Ovary (tissue), 10 donors: ENCODE measurements at places on chromosomes 7 and 10. TPM values are rescaled to one million over a fixed set of nuclear protein-coding genes. Genes with fewer than 3 reads are reported as not detected.

DNA sequence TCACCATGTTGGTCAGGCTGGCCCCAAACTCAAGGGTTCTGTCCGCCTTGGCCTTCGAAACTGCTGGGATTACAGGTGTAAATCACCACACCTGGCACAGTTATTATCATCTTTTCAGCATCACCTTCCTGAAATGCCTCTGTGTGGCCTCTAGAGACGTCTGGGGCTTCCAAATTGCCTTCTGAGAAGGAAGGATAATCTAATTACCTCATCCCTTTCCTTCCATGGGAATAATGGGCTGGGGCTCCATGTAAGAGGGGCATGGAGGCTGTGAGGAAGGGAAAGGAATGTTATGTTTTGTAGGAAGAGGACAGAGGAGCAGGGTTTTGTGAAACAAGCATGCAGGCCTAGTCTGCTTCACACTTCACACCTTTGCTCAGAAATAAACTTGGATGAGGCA, 22.2 kb upstream of the PODXL start:
- no peaks in the 10 kb centered on the region for H3K27me3 ChIP-seq
- no peaks in the 10 kb centered on the region for H3K4me1 ChIP-seq
- H3K36me3 ChIP-seq = no peaks in the 10 kb centered on the region
- DNase-seq = no peak
- no peak overlapping the region for H3K27ac ChIP-seq

DNA sequence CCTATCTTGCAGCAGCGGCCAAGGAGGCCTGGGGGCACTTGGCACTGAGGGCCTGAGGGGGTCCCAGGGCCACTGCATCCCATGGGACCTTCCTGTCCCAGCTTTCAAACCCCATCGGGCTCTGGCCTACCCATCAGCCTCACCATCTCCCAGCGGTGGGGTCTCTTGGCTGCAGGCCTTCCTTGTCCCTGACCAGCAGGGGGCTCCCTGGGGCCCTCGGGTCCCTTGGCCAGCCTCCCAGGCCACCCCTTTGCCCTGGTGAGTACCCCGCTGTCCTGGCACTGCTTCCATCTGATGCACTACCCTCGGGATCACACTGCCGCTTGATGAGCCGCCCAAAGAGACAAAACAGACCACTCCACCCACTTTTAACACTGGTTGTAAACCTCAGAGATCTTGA, 43.5 kb downstream of the YKT6 start:
- no peak overlapping the region for H3K27ac ChIP-seq
- no peaks in the 10 kb centered on the region for H3K27me3 ChIP-seq
- H3K4me1 ChIP-seq = no peaks in the 10 kb centered on the region
- no peaks in the 10 kb centered on the region for H3K36me3 ChIP-seq
- no peak overlapping the region for H3K4me3 ChIP-seq
- no peak for DNase-seq

DNA sequence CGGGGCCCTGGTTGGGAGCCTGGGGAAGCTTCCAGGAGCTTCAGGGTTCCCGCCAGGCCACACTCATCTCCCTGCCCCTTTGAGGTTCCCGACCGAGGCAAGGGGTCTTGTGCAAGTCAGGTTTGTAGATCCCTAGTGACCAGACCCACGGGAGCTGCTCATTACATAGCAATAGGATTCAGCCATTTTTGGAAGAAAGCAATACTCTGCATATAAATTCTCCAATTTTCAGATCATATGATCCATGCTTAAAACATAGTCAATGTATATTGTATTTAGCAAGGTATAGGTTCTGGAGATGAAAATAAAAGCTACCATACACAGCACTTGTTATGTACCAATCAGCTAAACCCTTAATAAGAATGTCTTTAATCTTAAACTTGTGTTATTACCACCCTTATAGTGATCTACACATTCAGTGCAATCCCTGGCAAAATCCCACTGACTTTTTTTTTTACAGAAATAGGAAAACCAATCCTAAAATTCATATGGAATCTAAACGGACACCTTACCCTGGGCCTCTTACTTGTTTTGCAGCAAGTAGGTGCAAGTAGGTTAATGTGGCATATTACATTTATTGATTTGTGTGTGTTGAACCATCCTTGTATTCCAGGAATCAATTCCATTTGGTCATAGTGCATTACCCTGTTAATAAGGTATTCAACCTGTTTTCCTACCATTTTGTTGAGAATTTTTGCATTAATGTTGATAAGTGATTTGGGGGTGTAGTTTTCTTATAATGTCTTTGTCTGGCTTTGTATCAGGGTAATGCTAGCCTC, 13.8 kb upstream of the FKBP9 start:
- peaks cover 1% of the 10 kb centered on the region for H3K4me1 ChIP-seq
- DNase-seq = no peak
- H3K27ac ChIP-seq = no peak overlapping the region
- H3K4me3 ChIP-seq = peak overlapping the region; percentile 71
- no peaks in the 10 kb centered on the region for H3K27me3 ChIP-seq

DNA sequence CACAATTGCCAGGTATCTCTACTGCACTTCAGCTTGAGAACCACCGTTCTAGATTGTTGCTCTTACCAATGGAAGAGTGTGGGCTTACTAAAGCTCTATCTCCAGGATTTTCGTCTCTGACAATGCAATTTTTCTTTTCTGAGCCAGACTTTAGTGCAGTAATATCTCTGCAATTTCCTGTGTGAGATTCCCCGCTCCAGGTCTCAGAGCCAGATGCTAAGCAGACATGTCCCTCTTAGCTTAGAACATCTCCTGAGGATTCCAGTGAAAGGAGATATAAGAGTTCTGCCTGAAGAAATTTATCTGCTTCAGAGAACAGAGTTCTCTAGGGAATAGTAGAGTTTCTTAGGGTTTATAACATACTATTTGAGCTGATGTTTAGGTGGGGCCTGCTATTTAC, 82.0 kb downstream of the SND1 start:
- H3K36me3 ChIP-seq = no peaks in the 10 kb centered on the region
- no peak overlapping the region for H3K4me3 ChIP-seq
- no peaks in the 10 kb centered on the region for H3K4me1 ChIP-seq
- DNase-seq = no peak
- H3K27ac ChIP-seq = no peak overlapping the region

DNA sequence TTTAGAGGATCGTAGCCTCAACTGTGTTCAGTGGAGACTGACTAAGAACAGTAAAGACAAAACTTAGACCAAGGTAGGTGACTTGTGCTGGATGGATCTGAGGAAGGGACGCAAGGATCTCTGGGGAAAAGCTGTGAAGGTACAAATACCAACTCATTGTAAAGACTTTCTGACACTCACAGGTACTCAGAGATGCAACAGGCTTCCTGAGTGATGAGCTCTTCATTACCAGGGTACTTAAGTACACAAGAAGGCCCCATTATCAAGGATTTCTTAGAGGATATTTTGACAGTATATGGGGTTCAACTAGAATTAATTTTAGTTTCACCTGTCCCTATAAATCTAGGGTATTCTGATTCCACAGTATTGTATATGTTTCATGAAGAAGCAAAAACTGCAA, 440.7 kb downstream of the PLXDC2 start:
- H3K27ac ChIP-seq = no peak overlapping the region
- H3K36me3 ChIP-seq = no peaks in the 10 kb centered on the region
- no peak overlapping the region for H3K4me3 ChIP-seq
- H3K27me3 ChIP-seq = no peaks in the 10 kb centered on the region
- H3K4me1 ChIP-seq = peaks cover 3% of the 10 kb centered on the region
- no peak for DNase-seq

- DNase-seq = no peak
- no peaks in the 10 kb centered on the region for H3K27me3 ChIP-seq
- no peak overlapping the region for H3K27ac ChIP-seq
- H3K36me3 ChIP-seq = no peaks in the 10 kb centered on the region
- no peak overlapping the region for H3K4me3 ChIP-seq
- peaks cover 6% of the 10 kb centered on the region for H3K4me1 ChIP-seq
Measured at GRCh38 chr7:117325836-117326235, 3.0 kb upstream of the WNT2 start.

Gene TACR2
- total RNA-seq = 2.6 TPM

Gene ABCB1
- total RNA-seq = 8.1 TPM

Gene FKBP9
- total RNA-seq = 200 TPM

Gene MUC3A
- not detected for total RNA-seq

Gene SPRN
- not detected for total RNA-seq

Gene TAF6
- total RNA-seq = 57.1 TPM
